ENCODE measurements at places on chromosomes 1 and 21. TPM values are rescaled to one million over a fixed set of nuclear protein-coding genes. Genes with fewer than 3 reads are reported as not detected.

DNA sequence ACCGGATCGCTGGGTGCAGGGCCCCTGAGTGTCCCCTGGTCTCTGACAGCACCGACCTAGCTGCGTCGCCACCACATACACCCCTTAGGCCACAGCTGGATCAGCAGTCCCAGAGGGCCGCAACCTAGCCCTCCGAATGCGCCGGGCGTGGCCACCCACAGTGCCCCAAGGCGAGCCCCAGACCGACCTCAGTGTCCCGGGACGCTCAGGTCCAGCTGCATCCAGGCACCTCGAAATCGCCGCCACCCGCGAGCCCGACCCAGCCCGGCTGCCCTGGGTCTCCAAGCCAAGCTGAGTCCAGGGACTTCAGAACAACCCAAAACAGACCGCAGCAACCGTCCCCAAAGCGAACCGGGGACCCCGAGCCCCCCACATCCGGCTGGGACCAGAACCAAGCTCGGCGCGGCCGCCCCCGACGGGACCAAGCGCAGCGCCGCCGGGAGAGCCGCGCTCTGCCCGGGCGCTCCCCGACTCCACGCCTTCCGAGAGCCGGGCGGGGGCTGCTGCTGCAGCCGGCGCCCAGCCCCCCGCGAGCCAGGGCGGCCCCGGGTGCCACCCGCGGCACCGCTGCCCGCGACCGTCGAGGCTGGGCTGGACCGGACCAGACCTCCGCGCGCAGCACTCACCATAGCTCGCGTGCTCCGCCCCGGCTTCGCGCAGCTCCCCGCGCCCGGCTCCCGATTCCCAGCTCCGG is 54.6 kb upstream of the ECE1 start:
- peak; percentile 49 for DNase-seq

Gene LCA5L
- total RNA-seq: 1.6 TPM

GRCh38 chr1:2237773-2238172 is 9.7 kb downstream of the SKI start:
- no peak for DNase-seq

Gene MYOC
- 0.28 TPM for total RNA-seq

DNA sequence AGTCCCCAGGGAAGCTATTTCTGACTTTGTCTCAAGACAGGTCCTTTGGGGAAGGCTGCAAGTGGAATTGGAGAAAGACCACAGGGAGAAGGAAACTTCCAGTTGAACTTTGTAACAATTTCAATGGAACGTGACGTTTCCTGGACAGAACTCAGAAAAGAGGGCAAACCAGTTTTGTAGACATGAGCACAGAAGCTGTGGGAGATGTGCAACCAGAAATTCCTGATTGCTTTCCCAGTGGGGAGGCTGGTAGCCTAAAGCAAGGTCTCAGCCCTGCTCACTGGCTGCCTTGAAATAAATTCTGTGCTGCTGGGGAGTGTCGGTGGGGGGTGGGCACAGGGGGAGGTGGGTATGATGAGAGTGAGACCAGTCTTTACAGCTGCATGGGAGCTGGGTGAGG is 1206.7 kb upstream of the ADGRL2 start:
- DNase-seq: no peak

GRCh38 chr1:46643368-46643775 is 24.8 kb downstream of the ATPAF1 start:
- no peak for DNase-seq

GRCh38 chr1:227739636-227740035 is 4.4 kb downstream of the SNAP47 start:
- DNase-seq: no peak

DNA sequence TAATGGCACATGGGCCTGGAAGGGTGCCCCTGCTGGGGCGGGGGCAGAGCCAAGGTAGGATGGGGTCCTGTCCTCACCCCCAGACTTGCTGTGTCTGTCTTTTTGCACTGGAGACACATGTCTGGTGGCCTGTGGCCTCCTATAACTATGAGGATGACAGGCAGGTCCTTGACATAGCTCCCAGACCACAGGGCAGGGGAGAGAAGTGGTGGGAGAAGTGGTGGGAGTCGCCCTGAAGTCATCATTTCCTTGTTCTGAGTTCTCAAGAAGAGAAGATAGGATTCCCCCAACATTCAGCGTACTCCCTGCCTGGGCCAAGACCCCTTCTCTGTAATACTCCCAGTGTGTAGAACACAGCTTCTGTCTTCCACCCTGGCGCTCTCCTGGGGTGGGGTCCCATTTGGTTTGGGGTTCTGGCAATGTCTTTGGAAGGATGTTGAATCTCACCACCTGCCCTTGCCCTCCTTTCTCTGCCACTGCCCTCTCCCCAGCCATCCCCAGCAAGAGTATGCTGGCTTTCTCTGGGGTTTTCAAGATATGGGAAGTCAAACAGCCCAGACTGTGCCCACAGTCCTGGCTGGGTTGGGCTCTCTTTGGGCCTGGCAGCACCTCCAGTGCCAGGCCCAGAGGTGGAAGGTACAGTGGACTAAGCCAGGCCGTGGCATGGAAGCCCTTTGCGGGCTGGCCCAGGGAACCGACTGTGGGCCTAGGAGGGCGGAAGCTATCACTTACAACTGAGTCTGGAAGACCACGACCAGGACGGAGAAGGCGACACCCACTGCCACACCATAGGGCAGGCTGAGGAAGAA is 19.4 kb downstream of the SLC26A9 start:
- DNase-seq: no peak

DNA sequence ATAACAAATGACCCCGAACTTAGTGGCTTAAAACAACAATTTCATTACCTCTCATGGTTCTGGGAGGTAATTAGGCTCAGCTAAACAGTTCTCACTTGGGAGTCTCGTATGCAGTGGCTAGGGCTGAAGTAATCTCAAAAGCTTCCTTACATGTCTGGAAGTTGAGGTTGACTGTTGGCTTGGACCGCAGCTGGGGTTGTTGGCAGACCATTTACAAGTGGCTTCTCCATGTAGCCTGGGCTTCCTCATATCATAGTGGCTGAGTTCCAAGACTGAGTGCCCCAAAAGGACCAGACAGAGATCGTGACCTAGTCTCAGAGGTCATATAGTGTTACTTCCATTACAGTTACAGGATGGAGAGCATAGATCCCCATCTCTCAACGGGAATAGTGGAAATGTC is 2.4 kb upstream of the POGZ start:
- DNase-seq: no peak

DNA sequence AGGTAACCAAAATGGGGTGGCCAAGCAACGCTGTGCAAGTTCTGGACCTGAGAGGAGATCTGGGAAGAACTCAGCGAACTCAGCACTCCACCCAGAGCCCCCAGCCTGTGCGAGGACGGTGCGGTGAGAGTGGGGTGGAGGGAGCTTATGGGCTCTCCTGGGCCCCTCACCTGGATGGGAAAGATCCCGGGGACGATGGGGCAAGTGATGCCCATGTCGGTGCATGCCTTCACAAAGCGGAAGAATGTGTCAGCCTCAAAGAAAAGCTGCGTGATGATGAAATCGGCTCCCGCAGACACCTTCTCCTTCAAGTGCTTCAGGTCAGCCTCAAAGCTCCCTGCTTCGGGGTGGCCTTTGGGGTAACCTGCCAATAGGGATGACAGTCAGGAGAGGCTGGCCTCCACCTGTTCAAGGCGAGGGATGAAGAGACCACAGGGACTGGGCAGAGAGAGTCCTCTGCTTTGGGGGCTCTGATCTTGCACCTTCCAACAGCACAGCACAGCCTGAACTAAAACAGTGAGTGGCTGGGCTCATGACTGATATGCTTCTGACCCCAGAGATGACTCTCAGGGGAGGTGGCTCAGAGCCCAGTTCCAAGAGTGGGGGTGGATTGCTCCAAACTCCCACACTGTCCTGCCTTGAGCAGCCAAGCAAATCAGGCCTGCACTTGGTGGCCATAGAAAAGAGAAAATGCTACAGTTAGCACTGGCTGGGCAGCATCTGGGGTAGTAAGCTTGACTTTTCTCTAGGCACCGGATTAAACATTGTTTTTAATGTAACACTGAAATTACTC is 9.5 kb downstream of the MTHFR start:
- no peak for DNase-seq

- DNase-seq: no peak
These were observed 14.0 kb upstream of the SLC9C2 start for GRCh38 chr1:173616859-173617258.

GRCh38 chr1:85068846-85069245 is 20.5 kb upstream of the MCOLN3 start:
- no peak for DNase-seq

DNA sequence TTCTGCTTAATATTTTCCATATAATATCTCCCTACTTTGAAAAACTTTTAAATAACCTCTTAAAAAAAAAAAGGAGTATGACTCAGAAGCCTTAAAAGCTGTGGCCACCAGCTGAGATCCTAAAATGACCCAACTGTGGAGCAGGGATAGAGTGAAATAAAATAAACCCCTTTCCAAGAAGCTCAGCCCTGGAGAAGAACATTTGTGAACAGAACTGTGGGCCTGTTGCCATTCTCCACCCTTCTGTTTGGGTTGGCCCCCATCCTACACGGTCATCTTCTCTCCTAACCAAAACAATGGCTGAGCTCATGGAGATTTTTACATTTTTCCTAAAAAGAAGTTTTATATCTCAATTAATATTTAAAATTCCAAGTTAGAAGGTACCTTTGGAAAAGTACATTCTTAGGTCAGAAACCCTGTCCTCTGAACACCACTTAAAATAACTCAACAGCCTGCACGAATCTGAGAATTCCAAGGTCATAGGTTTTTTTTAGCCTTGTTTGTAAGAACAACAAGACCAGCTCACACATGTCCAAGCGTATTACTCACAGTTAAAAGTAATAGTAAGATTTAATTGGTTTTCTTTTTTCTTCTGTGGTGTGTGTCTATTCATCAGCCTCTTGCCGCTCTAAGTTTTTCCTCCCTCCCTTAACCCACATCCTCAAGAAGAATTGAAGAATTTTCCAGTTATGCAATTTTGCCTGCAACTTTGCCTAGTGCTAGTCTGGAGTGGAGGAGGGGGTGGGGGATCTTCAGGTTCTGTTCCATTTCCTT is 107.7 kb upstream of the ERRFI1 start:
- no peak for DNase-seq

DNA sequence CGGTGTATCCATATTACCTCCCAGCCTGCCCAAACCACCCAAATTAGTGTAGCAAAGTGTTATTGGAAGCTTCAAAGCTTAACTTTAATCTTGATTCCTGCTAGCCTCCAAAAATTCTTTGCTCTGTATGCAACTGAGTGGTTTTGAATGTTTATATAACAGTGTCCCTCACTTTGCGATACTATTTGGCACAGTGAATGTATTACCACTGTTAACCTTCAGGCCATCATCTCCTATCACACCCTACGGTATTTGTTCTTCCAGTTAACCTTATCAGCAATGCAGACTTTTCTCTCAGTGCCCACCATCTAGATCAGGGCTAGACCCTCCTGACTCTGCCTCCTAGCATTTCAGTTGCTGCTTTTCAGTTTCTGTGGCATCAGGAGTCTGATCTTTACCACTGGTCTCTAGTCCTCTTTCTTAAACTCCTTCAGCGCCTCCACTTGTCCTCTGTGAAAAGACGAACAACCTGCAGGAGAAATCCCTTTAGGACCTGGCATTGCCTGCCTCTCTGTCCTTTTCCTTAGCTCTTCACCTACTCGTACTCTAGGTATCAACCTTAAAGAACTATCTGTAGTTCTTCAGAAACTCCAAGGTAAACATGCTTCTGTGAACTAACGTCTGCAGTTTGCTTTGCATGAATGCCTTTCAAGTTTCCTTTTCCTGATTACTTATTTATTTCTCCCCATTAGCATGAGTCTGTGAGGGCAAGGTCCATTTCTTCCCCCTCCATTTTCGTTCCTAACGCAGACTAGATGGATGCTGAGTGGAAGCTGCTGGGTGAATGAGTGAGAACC is 71.7 kb downstream of the SNX7 start:
- DNase-seq: no peak

DNA sequence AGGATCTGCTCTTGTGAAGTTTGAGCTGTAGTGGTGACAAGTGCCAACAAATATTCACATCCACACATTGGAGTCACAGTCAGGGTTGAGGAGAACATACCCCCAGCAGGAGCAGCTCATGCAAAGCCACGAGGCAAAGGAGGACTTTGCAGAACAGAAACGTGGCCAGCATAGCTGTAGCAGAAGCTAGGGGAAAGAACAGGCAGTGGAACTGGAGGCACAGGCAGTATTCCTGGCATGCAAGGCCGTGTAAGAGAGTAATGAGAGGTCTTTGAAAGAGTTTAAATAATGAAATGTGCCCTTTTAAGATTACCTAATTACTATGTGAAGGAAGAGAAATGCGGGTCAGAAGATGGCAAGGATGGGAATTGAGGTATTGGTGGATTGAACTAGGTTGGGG is 40.9 kb upstream of the IKBKE start:
- no peak for DNase-seq

- no peak for DNase-seq
These were observed 548.9 kb downstream of the NUF2 start for GRCh38 chr1:163870666-163871065.

DNA sequence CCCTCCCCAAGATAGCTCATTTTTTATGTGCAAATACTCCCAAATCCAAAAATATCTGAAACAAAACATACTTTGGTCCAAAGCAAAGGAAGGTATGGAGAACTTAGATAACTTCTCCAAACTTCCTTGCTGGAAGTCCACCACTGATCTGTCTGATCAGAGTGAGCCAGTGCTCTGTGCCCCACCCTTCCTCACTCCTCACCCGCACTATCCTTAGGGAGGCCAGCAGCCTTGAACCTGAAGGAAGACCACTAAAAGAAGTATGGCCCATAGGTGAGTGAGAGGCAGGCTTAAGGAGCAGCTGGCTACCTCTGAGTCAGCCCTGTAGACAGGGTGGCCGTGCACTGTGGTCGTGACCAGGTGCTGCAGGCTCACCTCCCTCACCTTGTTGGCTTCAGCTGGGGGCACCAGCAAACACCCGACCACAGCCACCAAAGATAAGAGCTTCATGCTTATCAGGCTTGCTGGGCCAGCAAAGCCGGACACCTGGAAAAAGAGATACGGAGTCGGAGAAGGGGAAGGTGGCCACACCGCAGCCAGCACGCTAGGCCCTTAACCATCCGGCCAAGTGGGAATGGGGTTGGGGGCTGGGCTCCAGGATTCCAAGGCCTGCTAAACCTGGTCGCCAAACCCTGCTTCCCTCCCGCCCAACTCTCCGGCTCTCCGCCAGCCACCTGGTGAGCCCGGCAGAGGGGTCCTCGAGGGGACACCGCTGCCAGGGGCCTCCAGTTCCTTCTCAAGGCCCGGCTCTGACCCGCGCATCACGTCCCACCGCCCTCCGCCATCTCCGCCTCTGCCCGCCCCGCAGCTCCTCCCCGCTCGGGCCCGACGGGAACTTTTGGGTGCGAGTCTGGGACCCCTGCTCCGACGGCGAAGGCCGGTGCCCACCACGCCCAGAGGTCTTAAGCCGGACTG is 543 bp downstream of the TMEM9 start:
- no peak for DNase-seq

Measured in thymus (tissue), 14 donors.